ENCODE measurements at places on chromosomes 16 and 17. TPM values are rescaled to one million over a fixed set of nuclear protein-coding genes. Genes with fewer than 3 reads are reported as not detected.

The MATCAP1 gene
- total RNA-seq = 10.1 TPM

The ITGB4 gene
- total RNA-seq = 17.7 TPM

The IRX5 gene
- total RNA-seq = 0.65 TPM

The TAC4 gene
- not detected for total RNA-seq

The CPHXL2 gene
- not detected for total RNA-seq

The DNAI2 gene
- total RNA-seq = not detected

The CSF3 gene
- not detected for total RNA-seq

DNA sequence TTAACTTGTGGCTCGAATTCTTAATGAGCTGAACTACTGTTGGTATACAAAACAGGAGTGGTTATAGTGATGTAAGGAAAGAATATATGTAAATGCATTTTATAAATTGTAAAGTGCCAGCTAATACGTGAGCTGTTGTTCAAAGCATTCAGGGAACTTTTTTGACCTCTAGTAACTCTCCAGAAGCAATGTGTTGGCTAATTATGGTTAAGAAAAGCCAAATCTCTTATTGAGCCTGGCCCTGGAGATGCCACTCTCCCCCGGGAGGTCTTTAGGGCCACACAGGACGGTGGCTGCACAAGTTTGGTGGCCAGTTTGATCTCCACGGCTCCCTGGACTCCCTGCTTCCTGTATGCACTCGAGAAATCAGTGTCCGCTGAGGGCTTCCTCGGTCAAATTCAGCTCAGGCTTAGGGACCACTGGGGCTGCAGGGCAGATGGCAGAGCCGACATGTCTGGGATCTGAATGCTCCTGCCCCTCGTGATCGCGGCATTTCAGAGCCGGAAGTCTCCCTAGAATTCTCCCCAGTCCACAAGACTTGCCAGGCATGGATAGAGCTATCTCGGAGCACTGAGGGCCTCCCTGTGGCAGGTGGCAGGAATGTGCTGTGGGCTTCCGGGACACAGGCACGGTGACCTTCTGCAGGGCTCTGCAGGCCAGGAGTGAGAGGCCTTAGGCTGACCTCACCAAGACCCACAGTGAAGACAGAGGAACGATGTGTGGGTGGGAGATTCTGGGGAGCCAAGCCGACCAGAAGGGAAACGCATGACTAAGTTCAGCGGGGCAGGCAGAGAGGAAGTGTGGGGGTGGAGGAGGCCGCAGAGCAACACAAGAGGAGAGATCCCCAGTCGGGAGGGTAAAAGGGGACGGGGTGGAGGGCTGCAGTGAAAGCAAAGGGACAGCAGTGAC is 18.6 kb upstream of the PITPNM3 start:
- DNase-seq = peak; percentile 70

GRCh38 chr16:48542020-48542473 is 67.9 kb downstream of the N4BP1 start:
- DNase-seq = peak; percentile 78

GRCh38 chr17:58521680-58522079 is 7.2 kb upstream of the MTMR4 start:
- DNase-seq = no peak

DNA sequence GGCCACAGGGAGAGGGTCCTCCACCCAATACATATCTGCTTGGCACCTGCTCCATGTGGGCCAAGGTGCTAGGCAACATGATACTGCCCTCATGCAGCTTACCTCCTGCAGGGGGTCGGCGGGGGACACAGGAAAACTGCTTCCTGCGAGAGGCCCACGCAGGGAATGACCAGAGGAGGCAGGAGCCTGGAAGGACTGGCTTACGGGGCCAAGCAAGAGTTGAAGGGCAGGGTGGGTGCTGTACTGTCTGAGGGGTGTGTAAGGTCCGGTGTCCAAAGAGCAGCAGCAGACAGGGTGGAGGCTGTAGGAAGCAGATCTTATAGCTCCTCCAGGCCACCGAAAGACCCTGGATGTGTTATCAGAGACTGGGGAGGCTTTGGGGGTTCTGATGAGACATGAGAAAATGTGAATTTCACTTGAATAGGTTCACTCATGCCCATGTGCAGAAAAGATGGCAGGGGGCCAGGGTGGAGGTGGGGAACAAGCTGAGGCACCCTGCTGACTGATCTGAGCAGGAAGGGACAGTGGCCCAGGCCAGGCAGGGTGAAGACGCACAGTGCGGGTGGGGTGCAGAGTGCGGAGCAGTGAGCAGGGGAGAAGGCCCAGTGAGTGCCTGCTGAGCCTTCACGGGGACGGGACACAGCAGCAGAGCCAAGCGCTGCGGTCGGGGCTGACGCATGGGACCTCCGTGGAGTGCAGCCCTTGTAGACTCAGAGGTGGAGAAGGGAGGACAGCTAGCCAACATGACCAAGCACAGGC is 8.3 kb downstream of the FLCN start:
- peak; percentile 52 for DNase-seq

DNA sequence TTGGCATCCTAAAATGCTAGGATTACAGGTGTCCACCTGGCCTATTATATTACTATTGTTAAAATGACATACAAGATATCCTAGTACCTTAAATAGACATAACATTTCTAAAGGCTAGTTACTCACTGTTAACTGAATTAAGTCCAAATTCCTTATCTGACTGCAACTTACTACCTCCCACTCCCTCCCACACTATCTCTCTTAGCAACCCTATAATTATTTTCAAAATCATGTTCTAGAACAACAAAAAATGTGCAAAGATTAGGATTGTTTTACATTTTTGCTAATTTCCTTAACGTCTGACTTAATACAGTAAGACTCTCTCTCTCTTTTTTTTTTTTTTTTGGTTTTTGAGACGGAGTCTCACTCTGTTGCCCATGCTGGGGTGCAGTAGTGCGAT is 2.2 kb upstream of the ATF7IP2 start:
- no peak for DNase-seq

DNA sequence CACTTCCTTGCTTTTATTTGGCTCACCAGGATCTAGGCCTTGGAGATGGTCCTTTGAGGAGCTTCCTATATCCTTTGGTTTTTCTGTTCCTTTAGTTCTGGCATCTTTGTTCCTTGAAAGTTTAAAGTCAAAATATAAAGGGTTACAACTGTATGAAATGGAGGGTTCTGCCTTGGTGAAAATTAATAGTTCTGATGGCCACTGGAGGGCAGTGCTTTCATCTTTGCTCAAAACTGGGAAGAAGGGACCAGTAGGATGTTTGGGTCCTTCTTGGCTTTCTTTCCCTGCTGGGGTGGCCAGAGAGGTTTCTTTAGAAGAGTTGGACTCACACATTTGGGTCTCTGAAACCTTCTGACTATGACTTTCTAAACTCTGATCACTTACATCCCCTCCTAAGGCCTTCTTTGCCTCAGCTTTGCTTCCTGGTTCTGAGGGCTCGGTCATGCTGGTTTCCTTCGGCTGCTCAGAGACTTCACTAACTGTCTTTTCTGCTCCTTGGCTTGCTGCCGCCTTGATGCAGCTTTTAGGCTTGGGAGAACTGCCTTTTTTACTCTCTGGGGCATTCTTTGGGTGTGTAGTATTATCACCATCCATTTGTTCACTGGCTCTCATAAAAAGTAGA is 10.9 kb upstream of the ITGA2B start:
- peak; percentile 55 for DNase-seq

- no peak for DNase-seq
Observed at GRCh38 chr16:29996766-29997250, 767 bp downstream of the INO80E start.

DNA sequence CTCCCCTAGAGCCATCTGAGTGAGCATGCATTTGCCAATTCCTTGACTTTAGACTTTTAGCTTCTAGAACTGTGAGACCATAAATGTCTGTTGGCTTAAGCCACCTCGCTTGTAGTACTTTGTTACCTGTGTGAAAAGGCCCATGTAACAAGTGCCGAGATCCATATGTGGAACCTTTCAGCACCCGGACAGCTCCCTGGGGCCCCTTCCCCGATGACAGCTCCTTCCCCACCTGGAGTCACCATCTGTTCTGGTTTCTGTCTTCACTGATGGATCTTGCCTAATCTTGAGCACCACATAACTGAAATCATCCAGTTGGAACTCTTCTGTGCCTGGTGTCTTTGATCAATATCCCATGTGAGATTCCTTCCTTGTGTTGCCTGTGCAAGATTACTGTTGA is 78.9 kb upstream of the EEF2KMT start:
- no peak for DNase-seq

DNA sequence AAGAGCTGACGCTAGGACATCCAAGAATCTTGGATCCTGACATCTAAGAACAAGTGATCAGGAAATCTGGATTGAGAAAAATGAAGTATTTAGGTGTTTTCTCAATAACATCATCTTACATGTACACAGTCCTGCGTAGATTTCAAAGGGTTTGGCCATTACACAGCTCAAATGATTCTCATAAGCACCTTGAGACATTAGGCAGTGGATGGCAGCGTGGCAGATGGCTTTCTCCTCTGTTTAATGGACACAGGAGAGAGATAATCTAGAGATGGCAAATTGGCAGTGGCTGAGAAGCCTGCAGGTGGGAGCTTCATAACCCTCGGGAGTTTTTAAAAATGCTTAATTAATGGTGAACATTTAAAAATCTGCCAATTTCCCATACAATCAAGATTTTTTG is 137.5 kb downstream of the ZFHX3 start:
- no peak for DNase-seq

DNA sequence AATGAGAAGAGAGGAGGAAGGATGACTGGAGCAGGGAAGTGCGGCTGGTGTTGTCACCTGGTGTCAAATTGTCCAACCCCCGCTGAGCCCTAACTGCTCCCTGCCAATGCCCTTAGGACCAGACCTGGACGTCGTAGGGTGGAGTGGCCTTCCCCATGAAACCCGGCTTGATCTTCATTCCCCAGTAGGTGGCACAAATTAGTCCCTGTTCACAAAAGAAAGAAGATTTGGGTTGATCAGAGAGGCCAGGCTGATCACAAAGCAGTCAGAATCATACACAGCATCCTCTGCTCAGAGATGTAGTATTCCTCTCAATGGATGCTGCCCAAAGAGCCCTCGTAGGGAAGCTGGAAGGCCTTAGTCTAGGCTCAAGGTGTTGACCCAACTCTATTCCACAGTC is 60.2 kb downstream of the ACSM1 start:
- no peak for DNase-seq

DNA sequence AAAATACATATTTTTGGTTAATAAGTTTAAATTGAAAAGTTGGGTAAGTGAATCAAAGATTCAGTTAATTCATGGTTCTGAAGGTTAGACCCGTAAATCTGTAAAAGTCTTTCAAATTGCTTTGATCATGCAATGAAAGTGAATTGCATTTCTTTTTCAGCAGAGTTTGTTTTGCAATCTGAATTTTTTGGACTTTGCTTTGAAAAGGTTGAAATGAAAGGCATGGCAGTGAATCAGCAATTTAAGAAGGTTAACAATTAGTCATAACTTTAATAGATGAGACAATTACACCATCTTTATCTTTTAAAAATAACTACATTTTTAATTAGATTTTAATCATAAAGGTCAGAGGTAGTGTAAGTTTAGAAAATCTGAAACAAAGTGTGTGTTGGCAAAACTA is 310.9 kb upstream of the KCNJ16 start:
- DNase-seq = no peak

DNA sequence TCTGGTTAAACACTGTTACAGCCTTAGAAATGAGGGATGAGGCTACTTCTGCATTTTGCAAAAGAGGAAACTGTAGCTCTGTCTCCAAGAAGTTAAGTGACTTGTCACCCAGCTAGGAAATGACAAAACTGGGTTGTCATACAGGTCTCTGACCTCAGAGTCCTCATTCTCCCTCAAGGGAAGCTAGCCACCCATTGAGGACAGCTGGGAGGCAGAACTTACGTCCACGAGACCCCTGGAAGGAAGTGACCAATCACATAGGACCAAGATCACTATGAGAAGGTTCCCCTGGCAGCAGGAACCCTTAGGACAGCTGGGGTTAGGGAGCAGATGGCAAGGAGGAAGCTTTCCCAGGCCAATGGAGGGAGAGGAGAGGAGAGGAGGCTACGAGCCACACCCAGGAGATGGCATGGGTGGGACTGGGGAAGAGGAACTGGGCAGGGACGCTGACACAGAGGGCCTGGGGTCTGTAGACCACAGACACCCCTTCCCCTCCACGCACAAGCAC is 11.2 kb downstream of the METTL22 start:
- DNase-seq = peak; percentile 36

GRCh38 chr17:48002916-48003416 is 32.1 kb downstream of the CDK5RAP3 start:
- no peak for DNase-seq

GRCh38 chr17:57570724-57571344 is 174.3 kb downstream of the CCDC182 start:
- DNase-seq = no peak

DNA sequence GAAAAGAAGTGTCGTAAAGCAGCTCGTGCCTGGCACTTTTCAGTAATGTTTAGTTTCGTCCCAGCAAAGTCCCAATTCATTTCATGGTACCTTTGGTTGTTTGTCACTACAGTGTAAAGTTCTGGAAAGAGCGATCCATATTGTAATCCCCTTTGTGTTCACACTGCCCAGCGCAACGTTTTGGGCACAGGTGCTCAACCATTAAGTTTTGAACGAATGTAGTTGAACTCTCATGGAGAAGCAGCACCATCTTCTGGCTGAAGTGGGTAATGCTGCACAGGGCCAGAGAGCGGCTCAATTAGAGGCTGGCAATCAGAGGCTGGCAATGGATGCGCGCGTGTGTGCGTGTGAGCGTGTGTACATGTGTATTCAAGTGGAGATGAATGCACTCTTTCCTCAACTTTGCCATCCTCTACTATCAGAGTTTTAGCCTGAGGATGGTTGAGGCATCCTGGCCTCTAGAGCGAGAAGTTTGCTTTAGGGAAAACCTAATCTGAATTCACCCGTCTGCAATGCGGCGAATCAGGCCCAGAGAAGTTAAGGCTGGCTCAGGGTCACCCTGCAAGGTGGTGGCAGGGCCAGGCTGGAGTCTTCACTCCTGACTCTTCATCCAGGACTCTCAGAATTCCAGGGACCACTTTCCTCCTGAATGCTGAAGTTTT is 29.9 kb downstream of the DYNLL2 start:
- DNase-seq = peak; percentile 83

- no peak for DNase-seq
Observed at GRCh38 chr17:57935833-57936807, 19.1 kb downstream of the CUEDC1 start.

- DNase-seq = peak; percentile 38
Observed at GRCh38 chr17:57442914-57443571, 186.7 kb downstream of the MSI2 start.

DNA sequence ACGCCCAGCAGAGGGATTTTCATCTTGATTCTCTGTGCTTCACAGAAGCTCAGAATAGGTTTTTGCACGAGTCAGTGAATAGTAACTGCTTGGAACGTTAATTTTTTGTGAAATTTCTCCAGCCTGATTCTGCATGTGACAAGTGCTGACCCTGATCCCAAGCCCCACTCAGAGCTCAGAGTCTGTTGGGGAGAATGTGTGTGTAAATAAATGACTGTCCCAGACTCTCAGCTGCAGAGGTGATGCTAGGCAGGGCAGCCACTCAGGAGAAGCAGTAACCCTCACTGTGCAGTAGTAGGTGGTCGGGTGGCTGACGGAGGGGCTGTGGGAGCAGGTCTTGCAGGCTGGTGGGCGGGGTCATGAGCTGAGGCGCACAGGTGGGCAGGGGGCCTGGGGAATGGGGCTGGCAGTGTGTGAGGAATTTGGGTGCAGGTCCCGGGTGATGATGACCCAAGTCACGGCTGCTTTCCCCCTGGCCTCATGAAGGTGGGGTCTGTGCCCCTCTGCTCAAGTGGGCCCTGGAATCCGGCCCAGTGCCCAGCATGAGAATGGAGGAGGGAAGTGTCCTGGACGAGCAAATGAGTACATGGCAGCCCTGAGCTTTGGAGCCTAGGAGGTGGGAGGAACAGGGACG is 16.3 kb upstream of the FOXK2 start:
- DNase-seq = no peak

Measured in lung microvascular endothelial cell (primary cell).